ENCODE measurements at places on chromosomes 11 and 22.

DNA sequence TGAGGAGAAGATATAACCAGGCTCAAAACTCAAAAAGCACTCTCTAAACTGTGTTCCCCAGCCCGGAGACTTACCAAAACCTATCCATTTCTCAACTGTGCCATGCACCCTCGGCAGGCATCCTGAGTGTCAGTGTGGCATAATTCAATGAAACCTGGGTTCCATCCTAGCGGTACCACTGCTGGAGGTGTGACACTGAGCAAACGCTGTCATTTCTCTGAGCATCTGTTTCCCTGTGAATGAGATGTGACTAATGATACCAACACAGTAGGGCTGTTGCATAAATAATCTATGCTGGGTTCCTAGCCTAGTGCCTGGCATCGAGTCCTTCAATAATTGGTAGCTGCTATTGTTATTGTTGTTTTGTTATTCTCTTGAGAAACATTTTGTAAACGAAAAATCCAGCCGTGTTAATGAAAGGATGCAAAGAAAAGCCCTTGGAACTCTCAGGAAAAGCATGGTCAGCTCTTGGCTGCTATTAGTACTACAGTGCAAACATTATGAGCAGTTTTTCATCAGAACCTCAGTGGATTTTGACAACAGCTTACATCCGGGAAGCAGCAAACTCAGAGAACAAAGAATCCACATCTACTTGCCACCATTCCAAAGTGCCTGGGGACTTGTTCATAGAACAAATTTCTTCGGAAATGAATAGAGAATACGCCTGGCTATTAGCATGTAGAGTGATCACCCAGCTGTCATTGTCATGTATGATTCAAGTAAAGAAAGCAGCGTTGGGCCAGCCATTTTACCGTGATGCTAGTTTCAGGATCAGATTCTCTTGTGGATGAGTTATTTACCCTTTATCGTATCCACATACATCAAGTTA is 53.7 kb downstream of the TECTA start:
- no peak for DNase-seq

- DNase-seq = no peak
These were observed 27.4 kb downstream of the NRXN2 start for GRCh38 chr11:64695548-64695947.

GRCh38 chr11:133619397-133619796 is 87.1 kb upstream of the OPCML start:
- DNase-seq = no peak

DNA sequence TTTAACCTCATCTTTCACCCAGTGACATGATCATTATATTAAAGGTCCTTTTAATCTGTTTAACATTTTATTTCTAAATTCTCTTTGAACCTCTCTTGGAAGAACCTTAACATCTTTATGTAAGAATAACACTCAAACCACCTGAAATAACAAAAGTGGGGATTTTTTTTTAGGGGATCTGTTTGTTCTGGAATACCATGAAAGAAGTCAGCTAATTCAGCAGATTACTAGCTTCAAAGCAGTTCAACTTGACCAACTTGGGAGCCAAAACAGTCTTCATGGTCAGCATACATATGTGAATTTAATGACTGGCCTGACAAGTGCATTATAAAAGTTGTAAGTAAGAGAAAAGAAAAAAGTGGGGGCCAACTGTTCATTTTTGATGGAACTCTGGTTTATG is 52.3 kb downstream of the CCDC34 start:
- DNase-seq = no peak

DNA sequence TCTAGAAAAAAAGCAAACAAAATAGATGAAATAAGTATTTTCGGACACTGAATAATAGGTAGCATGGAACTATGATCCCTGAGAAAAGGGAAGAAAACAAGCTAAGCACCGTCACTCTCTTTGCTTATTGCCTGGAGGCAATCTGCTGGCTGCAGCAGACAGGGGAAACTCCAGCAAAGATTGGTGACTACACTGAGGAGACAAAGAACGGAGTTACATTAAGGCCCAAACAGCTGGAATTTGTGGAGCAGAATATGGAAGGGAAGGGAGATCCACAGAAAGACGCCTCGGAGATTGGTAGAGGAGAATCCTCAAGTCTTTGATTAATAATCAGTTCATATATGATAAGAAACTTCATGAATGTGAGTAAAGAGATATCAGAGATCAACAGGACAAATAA is 150.2 kb downstream of the TYR start:
- peak; percentile 22 for DNase-seq

GRCh38 chr22:17065433-17065832 is 19.4 kb upstream of the IL17RA start:
- DNase-seq = no peak

All from SK-N-MC (cell line).